M059J (cell line): ENCODE measurements at places on chromosomes 2 and 18. TPM values are rescaled to one million over a fixed set of nuclear protein-coding genes. Genes with fewer than 3 reads are reported as not detected.

GRCh38 chr2:62437785-62438184, 68.2 kb downstream of the TMEM17 start:
- no peak for DNase-seq

The NGEF gene
- total RNA-seq = 3.5 and 7.8 TPM in 2 replicates

DNA sequence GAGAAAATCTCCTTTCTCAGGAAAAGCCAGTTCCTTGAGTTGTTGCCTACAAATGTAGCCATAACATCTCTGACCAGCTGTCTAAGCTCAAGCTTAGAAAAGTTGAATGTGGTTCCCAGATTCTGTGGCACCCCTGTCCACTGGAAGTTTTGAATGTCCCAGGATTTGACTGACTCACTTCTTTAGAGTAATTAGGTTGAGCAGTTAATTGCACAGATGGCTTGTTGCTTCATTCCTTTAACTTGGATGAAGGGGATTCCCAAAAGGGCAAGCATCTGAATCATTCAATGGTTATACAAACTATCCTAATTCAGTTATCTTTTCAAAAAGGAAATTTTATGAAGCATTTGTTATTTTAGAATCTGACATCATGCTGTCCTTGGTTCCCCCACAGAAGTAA, 374.7 kb downstream of the LNPK start:
- no peak for DNase-seq

GRCh38 chr2:3628241-3628679, 29.7 kb upstream of the ALLC start:
- no peak for DNase-seq

DNA sequence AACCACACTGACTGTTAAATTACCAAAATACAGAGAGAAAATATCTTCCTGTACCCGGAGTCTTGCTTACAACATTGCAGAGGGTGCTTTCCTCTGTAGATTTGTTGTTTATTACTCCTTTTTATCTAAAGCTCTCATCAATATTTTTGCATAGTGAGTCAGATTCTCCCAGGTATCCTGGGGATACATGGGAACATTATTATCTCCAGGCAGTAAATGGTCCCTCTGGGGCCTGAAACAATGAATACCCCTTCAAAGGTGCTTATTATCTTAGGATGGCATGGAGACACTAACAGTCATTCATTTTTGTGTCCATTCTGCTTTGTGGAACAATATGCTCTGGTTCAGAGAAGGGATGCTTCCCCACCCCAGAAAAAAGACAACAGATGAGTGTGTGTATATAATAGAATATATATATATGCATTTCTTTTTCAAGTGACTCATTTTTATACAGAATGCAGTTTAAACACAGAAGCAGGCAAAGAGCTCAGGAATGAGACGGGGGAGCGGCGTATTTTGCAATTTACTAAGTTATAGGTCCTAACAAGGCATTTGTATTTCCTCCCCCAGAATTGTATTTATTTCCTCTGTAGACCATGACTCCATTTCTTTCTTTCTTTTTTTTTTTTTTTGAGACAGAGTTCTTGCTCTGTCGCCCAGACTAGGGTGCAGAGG, 424.8 kb upstream of the ZEB2 start:
- DNase-seq = peak; percentile 56

GRCh38 chr2:17388798-17389197, 129.4 kb downstream of the RAD51AP2 start:
- peak; percentile 52 for DNase-seq

The HOXD11 gene
- 14.3 and 16.9 TPM in 2 replicates for total RNA-seq

The VAMP8 gene
- total RNA-seq = 0.27 TPM in 1 of 2 replicates, not detected in the other

The ALLC gene
- total RNA-seq = not detected in 2 replicates

The DHRS9 gene
- total RNA-seq = not detected in 2 replicates

The PCARE gene
- total RNA-seq = not detected in 2 replicates

GRCh38 chr2:208146006-208146405, at the start of gene CRYGB:
Gene CRYGB, minus strand, starts transcription at chr2:208146158. Its CDS starts 38 bp downstream, at chr2:208146120.
- no peak for DNase-seq

- no peak for DNase-seq
These were observed 139.3 kb upstream of the ID2 start for GRCh38 chr2:8542381-8543059.

DNA sequence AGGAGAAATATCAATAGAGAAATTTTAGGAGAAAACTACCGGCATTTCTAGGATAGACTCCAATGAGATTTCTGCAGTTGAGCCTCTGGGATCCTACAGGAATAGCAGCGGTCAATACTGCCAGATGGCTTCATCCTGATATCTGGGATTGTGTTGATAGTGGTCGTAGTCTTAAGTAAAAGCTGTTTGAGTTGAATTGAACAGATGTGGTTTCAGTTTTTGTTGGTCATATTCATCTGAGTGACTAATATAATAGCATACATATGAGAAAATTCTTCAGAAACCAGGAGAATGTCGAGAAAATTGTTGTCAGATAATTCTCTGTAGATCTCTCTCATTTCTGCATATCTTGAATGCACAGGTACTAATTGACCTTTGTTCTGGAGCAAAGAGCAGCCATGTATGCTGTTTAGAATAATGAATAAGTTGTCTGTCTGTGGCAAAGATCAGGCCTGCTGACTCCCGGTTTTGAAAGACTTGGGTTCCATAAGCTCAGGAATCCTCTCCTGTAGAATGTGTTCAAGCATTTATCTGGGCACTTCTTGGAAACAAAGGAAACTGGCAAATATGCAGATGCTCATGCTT, 288.1 kb downstream of the TMX3 start:
- DNase-seq = no peak

DNA sequence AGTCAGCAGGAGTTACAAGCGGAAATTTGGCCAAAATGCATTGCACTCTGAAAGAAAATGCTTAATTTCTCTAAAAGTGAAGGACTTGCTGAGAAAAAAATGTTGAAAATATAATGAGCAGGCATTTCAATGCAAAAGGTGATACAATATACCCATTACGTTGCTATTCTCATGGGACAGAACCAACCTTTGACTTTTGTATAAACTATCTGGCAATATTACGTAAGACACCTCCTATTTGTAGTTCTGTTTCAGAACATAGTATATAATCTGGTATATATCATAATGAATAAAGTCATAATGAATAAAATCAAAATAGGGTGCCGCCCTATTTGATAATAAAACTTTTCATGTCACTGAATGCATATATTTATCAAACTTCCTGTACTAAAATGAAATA, 286.2 kb upstream of the SESTD1 start:
- no peak for DNase-seq

GRCh38 chr2:219661197-219661954, 33.9 kb downstream of the SLC4A3 start:
- no peak for DNase-seq

- no peak for DNase-seq
These were observed 8.0 kb downstream of the ATP9B start for GRCh38 chr18:79077181-79077580.

- no peak for DNase-seq
These were observed 43.0 kb upstream of the CTLA4 start for GRCh38 chr2:203824603-203825002.

The PROKR1 gene
- 0.17 TPM in 1 of 2 replicates, not detected in the other for total RNA-seq

- DNase-seq = peak; percentile 48
These were observed 4.3 kb downstream of the LDLRAD4 start for GRCh38 chr18:13222856-13223281.

DNA sequence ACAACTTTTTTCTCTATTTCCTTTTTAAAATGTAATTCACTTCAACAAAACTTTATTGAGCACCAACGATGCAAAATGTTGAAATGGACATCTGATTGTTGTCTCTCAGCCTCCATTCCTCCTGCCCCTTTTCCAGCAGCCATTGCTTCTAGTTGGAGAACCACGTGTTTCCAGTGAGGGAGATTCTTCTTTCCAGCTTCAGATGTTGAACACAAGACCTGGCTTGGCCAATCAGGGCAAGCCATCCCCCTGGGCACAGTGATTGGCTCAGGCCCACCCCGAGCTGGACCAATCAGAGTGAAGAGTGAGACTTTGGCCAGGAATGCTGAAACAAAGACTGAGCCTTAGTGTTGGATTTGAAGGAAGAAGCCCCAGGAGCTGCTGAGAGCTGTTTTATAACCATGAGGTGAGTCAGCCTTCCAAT, 59.0 kb downstream of the E2F6 start:
- DNase-seq = peak; percentile 62

GRCh38 chr2:71683070-71683469, 229.7 kb downstream of the DYSF start:
- DNase-seq = no peak

DNA sequence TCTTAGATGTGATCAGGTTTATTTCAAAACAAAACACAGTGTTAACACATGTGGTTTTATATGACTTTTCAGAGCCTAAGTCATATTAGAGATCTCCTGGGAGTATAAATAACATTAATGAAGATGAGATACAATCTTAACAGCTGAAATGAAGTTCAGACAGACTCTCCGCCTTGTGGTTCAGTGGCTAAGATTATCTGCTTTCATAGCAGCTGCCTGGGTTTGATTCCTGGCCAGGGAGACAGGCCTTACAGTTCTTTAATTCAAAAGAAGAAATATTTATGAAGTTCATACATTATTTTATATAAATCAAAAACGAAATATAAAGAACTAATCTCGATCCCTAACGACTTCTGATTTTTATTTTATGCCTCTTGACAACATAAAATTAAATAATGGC, 35.2 kb upstream of the TTC32 start:
- DNase-seq = no peak

DNA sequence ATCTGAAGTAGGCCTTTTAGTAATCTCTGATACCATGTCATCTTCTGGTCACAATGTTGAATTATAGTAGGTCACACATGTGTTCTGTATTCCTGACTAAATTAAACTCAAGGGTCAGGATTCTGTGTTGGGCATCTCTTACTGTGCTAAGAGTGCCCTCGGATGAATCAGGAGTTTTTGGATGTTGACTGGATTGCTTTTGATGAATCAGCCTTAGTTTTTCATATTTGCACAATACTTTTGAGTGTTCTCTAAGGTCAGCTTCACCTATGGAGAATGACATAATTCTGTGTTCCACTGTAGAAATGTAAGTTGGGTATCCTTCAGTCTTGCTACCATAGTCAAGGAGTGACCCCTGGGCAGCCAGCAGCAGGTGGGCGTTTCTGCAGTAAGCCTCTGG, 190.1 kb downstream of the PTPRM start:
- DNase-seq = no peak

The UGT1A1 gene
- total RNA-seq = not detected in 2 replicates

The KLHL14 gene
- total RNA-seq = not detected in 2 replicates
